ENCODE measurements at places on chromosomes 2 and 18.

- DNase-seq, result no peak
Observed at GRCh38 chr2:213317929-213318328, 33.7 kb downstream of the SPAG16 start.

DNA sequence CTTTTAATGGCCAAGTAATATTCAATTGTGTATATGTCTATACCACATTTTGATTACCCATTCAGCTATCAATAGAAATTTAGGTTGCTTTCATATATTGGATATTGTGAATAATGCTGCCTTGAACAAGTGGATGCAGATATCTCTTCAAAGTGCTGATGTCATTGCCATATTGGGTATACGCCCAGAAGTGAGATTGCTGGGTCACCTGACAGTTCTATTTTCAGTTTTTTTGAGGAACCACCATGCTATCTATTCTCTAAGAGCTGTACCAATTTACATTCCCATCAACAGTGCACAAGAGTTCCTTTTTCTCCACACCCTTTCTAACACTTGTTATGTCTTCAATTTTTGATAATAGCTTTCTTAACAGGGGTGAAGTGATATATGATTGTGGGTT, 306.9 kb downstream of the ZNF516 start:
- DNase-seq, result no peak

GRCh38 chr2:235230821-235231601, 262.8 kb upstream of the AGAP1 start:
- DNase-seq, result no peak

- DNase-seq, result no peak
Observed at GRCh38 chr2:385785-386184, 97.9 kb upstream of the ALKAL2 start.

DNA sequence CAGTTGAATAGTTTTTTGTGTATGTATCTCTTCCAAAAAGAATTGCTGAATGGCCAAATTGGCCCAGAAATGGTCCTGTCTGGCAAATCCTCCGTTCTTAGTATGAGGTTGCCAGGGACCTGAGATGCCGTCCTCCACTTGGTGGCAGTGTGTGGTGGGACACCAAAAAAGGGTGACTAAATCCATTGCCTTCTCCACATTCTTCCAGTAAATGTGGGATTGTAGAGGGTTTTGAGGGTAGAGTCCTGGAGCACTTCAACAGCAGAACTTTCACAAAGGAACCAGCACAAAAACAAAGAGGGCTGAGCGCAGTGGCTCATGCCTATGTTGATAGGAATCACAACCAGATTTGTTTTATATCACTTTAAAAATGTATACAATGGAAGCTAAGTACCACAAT, 199.9 kb downstream of the BCL2 start:
- no peak for DNase-seq

DNA sequence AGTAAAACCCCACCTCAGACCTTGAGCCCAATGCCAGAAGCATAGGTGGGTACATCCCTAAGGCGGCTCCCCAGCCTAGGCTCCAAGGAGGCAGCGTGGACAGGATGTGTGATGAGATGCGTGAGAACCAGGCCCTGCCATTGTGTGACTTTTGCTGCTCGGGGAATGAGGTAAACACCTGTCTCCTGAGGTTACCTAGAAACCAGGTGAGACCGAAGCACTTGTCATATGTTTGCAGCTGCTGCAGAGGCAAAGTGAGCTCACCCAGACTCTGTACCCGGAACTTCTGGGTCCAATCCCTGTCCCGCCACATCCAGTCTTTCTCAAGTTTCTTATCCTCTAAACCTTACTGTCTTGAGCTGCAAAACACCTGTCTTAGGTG, 3.4 kb downstream of the FBLN7 start:
- DNase-seq, result no peak

DNA sequence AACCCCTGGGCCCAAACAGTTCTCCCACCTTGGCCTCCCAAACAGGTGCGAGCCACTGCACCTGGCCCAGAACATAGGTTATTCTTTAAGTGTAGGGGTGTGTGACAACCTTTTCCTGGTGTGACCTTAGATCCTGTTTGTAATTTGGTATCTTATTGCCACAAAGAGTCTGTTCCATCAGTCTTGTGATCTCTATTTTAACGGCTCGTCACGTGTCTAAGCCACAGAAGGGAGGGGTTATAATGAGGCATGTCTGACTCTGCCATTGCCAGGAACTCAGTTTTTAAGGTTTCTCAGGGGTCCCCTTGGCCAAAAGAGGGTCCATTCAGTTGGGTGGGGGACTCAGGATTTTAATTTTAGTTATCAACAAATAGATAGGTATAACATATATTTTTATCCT, 4.4 kb upstream of the ALS2 start:
- DNase-seq, result no peak

GRCh38 chr2:224040753-224041152, 1.7 kb upstream of the SERPINE2 start:
- no peak for DNase-seq

- DNase-seq, result no peak
Observed at GRCh38 chr2:47636596-47637264, 146.2 kb upstream of the MSH6 start.

DNA sequence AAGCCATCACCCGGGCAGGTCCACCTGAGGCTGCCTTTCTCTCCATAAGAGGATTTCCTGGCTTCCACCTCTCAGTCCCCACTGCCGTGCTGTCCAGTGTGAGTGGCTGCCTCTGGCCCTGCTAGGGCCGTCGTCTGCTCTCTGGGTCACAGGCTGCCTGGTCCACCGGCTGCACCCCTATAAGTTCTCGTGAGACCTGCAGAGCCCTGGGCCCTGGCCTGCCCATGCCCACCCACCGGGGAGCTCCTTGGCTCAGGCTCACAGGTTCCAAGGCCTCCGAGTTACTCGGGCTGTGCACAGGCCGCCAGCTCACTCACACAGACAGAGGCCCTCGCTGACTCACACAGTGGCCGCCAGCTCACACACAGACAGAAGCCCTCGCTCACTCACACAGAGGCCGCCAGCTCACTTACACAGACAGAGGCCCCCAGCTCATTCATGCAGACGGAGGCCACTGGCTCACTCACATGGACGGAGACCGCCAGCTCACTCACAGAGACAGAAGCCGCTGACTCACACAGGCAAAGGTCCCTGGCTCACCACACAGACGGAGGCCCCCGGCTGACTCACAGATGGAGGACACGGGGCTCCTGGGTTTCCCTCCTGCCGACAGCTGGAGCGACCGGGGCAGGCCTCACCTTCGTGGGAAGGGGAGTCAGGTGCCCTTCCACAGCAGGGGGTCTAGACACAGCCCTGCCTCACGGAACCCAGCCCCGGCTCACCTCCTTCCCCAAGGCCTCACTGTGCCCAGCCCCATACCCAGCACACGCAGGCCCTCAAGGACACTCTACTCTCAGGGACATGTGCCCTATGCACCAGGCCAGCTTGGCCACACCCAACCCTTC, 334.1 kb upstream of the MYT1L start:
- DNase-seq, result no peak

DNA sequence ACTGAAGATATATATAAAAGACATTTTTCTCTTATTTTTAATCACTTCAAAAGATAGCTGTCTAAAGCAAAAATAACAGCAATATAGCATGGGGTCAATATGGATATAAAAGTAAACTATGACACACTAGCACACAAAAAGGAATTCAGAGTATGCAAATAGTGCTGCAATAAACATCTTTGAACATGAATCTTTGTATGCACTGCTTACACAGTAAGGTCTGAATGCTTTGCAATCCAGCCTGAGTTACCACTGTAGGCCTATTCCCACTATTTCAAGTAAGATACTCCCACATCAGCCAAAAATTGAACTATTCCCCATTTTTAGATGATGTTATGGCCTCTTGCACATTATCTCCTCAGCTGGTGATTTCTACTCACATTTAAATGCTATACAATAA, 27.4 kb upstream of the ERCC3 start:
- no peak for DNase-seq

DNA sequence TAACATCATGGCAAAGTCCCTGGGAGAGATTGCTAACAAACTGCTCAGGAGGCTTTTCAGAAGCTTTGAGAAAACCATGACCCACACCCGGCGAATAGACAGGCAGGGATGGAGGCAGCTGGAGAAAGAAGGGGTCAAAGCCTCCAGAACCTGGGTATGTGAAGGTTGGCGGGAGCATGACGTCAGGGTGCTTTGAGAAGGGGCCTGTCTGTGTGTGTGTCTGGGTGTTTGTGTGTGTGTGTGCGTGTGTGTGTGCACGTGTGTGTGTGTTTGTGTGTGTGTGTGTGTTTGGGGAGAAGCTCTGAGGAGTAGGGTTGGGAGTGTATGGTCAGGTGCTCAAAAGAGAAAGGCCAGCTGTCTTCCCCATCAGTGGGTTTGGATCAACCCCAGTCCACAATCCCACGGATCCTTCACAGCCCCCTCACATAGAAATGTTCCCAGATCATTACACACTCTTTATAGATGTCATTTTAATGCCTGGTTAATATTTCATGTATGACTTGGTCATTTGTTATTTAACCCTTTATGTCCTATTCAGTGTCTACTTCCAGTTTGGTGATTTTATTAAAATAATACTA, 254.1 kb upstream of the SMIM21 start:
- no peak for DNase-seq

GRCh38 chr2:18178736-18179349, 300.4 kb downstream of the KCNS3 start:
- peak; percentile 28 for DNase-seq

DNA sequence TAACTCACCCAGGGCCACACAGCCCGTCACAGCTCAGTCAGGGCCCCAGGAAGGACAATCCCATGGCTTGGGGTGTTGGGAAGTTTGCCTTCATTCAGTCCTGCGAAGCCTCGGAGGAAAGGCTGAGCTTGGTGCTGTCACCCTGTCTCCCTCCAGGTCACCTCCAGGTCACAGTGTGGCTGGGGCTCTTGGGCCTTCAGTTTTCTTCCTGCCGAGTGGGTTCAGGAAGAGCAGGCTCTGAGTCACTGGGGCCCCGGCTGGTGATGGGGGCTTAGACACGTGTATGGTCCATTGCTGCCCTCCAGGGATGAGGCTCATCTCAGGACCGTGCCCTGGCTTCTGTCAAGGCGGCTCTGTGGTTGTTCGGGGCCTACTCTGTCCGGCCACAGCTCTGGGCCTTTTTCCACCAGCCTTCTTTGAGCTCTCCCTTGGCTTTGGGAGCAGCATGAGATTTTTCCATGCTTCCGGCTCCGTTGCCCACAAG, 118.6 kb downstream of the INHBB start:
- peak; percentile 5 for DNase-seq

GRCh38 chr18:62617793-62618591, 95.2 kb downstream of the ZCCHC2 start:
- DNase-seq, result no peak

DNA sequence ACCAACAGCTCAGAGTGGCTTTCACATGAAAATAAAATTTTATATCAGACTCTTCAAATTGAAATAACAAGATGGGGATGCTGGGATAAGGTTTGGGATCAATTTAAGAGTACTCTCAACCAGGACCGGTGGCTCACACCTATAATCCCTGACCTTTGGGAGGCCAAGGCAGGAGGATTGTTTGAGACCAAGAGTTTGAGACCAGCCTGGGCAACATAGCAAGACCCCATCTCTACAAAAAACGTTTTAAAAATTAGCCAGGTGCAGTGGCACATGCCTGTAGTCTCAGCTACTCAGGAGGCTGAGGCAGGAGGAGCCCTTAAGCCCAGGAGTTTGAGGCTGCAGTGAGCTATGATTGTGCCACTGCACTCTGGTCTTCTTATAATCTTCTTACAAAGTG, 2.6 kb downstream of the LMAN2L start:
- no peak for DNase-seq

DNA sequence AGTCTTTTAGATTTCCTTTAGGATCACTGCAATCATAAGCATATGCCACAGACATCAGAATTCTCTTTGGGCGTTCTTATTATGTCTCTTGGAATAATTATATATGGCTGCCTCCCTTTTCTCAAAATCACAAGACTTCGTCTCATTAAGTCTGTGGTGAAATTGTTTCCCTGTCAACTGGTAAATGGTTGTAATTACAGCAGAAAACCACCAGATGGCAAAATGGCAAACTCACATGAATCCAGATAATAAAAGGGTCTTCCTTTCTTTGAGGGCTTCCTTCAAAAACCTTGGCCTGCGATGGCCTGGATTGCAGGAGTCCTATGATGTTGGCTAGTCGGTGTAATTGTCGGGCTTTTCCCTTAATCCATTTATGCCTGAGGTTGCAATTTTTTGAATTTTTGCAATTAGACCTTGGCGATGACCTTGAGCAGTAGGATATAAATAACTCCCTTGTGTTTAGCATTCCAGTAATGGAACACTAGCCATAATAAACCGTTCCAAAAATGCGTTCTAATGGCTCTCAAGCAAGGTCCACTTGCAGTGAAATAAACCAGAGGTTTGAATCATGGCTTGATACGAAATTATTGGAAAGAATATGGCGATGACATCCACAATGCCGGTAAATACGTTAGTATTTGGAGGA, 656.4 kb downstream of the MBD2 start:
- no peak for DNase-seq

GRCh38 chr2:127514485-127514884, 11.8 kb downstream of the IWS1 start:
- DNase-seq, result no peak

DNA sequence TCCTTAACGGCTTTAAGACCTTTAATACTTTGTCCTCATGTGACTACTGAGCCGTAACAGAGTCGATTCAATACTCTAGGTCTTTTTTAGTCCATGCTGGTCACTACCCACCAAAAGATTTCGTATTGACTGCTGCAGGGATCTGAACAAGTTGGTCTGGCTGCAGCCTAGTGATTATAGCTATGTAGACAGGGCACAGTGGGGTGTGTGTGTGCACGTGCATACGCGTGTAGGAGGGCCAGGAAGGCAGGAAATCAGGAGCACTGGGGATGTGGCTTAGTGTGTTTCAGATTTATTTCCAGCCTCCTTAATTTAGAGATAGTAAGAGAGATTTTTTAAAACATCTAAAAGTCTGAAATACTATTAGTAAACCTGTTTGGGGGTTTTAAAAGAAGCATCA, 161.4 kb downstream of the MYO3B start:
- no peak for DNase-seq

DNA sequence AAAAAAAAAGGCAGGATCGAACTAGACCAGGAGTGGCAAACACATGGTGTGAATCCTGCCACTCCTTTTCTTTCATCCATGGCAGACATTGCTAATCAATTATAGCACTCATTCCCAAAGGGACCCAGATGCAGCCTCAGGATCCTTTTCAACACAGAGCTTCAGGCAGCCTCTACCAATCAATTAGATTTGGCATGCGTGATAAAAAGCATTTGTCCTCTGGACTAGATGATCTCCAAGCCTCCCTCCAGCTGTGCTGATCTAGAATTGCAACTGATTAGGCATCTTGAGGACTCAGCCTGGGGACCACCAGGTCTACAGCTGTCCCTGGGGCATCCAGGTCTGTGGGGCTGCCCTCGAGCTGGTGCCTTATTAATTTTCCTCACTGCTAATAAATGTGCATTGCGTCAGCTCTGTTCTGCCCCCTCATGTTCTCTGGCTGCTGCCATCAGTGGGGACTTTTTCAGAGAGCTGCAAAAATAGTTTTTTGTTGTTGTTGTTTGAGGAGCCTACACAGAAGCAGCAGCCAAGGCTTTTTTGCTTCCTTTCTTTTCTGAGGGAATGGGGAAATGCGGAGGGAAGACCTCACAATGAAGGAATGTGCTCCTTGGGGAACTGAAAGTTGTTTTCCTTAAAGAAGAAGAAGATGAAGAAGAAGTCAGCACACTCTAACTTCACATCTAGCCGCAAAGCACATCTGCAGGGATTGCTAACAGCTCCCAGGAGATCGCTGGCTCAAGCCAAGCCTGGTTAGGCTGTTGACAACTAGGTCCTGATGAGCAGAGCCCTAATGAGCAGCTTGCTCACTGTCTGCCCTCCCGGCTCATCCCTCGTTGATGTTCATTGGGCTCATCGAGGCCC, 8.8 kb upstream of the ATOH8 start:
- DNase-seq, result no peak

GRCh38 chr18:63062246-63062645, 257.3 kb downstream of the BCL2 start:
- no peak for DNase-seq

- no peak for DNase-seq
Observed at GRCh38 chr2:154640000-154640399, 58.5 kb upstream of the KCNJ3 start.

Data from KG1 (cell line).